Posterior cingulate gyrus (tissue), 11 donors: ENCODE measurements at places on chromosomes 5 and 9.
A peak's percentile ranks its signal among the peaks of the same experiment; 100 is the strongest.

- no peak for DNase-seq
These were observed 20.3 kb downstream of the DBH start for GRCh38 chr9:133656211-133657119.

GRCh38 chr5:54108136-54108535, 202.2 kb downstream of the ARL15 start:
- DNase-seq = no peak

- no peak for DNase-seq
These were observed 196.7 kb downstream of the MPDZ start for GRCh38 chr9:13082796-13083195.

- DNase-seq = peak; percentile 82
These were observed 141.9 kb upstream of the SLC12A2 start for GRCh38 chr5:127941646-127942045.

GRCh38 chr9:18622186-18622836, 148.4 kb downstream of the ADAMTSL1 start:
- no peak for DNase-seq

DNA sequence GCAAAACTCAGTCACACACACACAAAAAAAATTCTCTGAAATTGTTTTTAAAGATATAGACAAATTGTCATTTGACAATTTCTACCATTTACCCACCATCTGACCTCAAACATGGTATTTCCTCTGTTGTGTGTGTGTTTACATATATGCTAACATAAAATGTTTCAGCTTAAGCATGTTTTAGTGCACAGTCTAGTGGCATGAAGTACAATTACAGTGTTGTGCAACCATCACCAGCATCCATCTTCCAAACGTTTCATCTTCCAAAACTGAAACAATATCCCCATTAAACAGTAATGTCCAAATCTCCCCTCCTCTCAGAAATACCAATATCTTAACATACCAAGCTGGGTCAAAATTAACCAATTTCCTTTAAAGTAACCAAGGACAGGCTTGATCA, 65.2 kb downstream of the MYO10 start:
- no peak for DNase-seq

DNA sequence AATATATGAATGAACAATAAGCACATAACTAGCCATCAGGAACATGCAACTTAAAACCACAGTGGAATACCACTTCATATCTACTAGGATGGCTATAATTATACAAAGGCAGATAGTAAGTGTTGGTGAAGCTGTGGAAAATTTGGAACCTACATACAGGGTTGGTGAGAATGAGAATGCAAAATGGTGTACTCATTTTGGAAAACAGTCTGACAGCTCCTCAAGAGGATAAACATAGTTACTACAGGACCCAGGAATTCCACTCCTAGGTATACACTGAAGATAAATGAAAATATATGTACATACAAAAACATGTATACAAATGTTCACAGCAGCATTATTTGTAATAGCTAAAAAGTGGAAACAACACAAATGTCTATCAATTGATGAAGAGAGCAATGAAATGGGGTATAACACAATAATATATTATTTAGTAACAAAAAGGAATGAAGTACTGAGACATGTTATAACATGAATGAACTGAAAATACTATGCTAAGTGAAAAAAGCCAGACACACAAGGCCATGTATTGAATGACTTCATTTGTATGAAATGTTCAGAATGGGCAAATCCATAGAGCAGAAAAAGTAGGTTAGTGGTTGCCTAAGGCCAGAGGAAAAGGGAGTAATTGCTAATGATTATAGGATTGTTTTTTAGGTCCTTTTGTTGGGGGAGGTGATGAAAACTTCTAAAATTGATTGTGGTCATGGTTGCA, 31.2 kb upstream of the CDK5RAP2 start:
- DNase-seq = no peak

DNA sequence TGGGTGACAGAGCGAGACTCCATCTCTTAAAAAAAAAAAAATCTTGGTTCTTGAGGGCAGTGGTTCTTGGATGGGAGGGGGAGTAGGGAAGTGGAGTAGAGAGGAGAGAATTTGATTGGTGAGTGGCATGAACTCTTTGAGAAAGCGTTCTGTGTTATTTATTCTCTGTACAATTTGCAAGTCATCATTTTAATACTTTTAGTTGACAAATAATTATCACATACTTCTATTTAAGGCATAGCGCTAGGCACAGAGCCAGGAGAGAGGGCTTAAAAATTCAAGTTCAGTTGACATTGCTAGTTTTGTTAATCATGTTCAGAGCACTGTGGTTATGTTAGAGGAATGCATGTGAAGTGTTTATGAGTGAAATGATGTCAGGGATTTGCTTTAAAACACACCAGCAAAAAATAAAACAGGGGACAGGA, 24.6 kb downstream of the HSDL2 start:
- no peak for DNase-seq

GRCh38 chr5:84791138-84791537, 406.5 kb upstream of the EDIL3 start:
- no peak for DNase-seq

GRCh38 chr5:149256451-149256850, 15.2 kb upstream of the AFAP1L1 start:
- no peak for DNase-seq

- DNase-seq = no peak
These were observed 414.4 kb downstream of the BRINP1 start for GRCh38 chr9:118954857-118955256.

DNA sequence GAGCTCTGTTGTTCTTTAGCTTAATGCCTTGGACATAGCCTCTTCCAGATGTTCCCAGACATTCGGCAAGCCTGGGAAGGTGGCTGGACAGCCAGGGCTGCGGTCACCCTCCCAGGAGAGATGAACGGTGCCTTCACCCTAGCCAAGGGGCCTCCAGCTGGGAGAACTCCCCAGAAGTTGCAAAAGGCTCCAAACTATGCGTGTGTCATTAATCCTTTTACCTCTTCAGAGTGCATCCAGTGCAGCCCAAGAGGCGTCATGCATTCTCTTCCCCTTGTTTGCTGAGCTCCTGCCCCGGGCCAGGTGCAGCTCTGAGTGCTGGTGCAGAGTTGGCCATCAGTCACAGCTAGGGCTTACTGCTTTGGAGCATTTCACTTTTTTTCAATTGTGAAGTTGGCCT, 22.8 kb downstream of the HMCN2 start:
- peak; percentile 21 for DNase-seq

DNA sequence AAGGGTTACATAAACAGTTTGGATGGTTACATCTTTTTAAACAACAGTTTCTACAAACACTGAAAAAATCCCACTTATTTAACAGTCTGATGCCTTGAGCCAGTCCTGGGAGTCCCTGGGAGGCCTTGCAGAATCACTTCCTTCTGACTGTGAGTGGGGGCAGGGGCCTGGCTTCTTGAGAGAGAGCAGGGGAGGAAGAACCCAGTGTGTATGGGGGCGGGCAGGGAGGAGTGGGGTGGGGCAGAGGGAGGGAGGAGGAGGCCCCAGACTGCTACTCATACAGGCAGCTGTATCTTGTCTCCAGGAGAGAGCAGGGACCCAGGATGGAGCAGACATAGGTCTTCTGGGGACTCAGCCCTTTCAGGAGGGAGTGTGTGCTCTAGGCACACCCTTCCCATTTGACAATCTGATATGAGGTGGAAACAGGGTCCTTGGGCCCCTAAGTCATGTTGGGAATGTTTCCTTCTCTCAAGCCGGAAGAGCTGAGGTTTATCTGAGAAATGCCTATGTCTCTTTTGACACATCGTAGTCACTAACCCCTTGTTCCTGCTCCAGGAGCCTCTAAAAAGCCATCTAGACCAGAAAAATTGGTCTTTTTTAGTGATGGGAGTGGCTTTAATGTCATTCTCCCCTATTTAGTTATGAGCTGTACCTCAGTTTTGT, 52.8 kb downstream of the IRF1 start:
- no peak for DNase-seq

DNA sequence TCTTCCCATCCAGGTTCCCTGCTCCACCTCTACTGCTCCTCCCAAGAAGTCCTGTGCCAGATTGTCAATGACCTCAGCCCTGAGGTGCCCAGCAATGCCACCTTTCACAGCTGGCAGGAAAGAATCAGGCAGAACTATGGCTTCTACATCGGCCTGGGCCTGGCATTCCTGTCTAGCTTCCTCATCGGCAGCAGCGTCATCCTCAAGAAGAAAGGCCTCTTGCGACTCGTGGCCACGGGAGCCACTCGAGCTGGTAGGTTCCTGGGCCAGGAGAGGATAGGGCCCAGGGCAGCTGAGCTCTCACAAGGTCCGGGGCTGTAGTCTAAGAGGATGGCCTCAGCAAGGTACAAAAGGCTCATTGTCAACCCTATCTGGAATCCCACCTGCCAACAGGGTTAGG, 3.1 kb downstream of the NIPAL4 start:
- DNase-seq = no peak

DNA sequence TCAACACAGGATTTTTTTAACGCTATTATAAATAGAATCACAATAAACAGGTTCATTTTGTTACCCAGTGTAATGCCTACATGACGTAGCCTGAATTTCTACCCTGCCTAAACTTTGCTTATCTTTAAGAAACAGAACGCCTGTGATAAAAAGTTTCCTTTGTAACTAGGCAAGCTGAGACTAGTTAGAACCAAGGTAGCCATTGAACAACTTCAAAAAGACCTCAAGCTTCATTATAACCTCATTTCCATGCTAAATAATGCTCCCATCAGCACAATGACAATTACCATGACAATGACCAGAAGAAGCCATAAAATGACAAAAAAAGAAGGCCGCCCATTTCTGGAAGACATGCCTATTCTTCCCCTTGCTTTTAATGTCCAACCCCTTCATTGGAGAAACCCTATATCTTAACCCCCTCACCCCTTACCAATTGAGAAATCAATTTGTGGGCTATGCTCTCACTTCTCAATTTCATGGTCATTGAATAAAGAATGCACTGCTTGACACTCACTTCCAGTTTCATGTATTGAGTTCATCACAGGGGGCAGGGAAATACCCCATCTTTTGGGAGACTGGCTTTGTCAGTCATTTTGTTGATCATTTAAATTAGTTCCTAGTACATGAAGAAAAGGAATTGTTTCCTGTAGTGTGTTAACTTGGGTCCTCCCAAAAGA, 276.8 kb downstream of the MCTP1 start:
- DNase-seq = no peak

GRCh38 chr5:72925336-72926010, 30.4 kb upstream of the FCHO2 start:
- DNase-seq = no peak

GRCh38 chr9:104993291-104993963, 65.5 kb upstream of the ABCA1 start:
- peak; percentile 90 for DNase-seq

GRCh38 chr9:17090041-17090440, 44.8 kb upstream of the CNTLN start:
- DNase-seq = no peak

GRCh38 chr9:20070336-20070735, 281.5 kb upstream of the SLC24A2 start:
- DNase-seq = no peak

DNA sequence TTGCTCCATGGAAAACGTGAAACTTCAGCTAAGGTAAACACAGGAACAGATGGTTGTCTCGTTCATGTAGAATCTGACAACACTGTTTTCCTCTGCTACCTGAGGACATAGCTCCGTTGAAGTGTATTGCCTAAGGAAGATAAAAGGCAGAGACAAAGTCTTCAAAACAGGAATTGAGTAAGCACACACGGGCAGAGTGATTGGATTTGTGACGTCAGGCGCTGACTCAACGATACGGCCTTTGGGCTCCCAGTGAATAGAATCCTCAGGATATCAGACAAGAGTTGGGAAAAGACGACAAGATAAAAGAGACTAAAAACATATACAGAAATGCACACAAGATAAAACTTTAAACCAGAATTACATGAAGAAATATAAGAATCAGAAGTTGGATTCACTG, 787.1 kb upstream of the CTNND2 start:
- no peak for DNase-seq

DNA sequence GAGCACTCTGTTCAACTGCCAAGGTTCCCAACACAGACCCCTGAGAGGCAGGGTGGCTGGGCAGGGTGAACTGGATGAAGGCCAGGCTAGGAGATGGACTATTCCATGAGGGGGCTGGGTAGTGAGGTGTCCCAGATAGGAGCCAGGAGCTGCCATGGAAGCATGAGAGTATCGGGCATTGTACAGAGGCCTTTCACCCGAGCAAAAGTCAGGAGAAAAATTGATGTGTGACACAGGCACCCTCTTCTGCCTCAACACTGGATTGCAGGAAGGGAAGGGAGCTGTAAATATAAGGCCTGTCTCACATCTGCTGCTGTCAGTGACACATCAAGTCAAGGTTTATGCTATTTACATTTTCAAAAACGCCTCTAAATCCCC, 74.6 kb downstream of the UBAP1 start:
- DNase-seq = no peak

GRCh38 chr9:92948038-92948534, 763 bp downstream of the FGD3 start:
- DNase-seq = no peak

DNA sequence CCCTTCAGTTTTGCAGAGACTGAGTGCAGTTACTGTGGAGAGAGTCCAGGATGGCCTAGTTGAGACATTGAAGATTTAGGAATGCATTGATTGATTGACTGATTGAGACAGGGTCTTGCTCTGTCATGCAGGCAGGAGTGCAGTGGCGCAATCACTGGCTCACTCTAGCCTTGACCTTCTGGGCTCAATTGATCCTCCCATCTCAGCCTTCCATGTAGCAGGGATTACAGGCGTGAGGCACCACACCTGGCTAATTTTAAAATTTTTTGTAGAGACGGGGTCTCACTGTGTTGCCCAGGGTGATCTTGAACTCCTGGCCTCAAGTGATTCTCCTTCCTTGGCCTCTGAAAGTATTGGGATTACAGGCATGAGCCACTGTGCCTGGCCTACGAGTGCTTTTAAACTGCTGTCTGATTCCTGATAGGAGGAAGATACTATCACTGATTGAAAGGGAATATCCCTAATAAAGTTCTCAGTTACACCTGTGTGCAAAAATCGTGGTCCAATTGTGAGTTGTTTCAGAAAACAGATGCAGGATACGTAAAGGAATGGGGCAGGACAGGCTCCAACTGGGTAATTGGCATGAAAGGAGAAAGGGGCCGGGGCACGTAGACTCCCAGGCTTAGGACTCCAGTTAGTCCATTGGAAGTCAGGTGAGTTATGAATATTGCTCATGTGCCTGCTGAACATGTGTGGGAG, 87.5 kb downstream of the KDM4C start:
- no peak for DNase-seq

- no peak for DNase-seq
These were observed 5.6 kb upstream of the C5 start for GRCh38 chr9:121055642-121056143.

- no peak for DNase-seq
These were observed 924.9 kb upstream of the DMAC1 start for GRCh38 chr9:8724284-8725018.

DNA sequence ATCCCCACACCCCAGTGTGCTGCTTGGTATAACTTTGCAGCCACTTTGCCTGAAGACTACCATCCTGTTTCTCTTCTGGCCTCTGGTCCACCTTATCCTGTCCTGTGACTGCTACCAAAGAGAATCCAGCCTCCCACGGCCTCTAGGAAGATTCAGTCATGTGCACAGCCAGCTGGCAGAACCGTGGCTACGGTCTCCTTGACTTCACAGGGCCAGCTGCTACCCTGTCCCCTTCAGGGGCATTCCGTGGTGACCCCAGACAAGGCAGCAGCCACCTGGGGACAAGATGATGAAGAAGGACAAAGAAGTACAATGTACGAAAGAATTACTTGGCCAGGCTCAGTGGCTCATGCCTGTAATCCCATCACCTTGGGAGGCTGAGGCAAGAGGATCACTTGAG, 98.6 kb downstream of the PDE6A start:
- no peak for DNase-seq
